Placental pericyte (primary cell): ENCODE measurements at places on chromosomes 12 and 14. TPM values are rescaled to one million over a fixed set of nuclear protein-coding genes. Genes with fewer than 3 reads are reported as not detected.

MFAP5 gene
- total RNA-seq, result under 0.01 and 0.86 TPM in 2 replicates

TAS2R20 gene
- total RNA-seq, result 3.3 and 6.4 TPM in 2 replicates

MYO1H gene
- total RNA-seq, result not detected in 2 replicates

MSRB3 gene
- total RNA-seq, result 28.9 and 75.3 TPM in 2 replicates

CALCOCO1 gene
- 68.7 and 172 TPM in 2 replicates for total RNA-seq

TSHR gene
- total RNA-seq, result not detected in 2 replicates

NOVA1 gene
- total RNA-seq, result under 0.01 and 0.43 TPM in 2 replicates

CARMIL3 gene
- under 0.01 TPM in 1 of 2 replicates, not detected in the other for total RNA-seq

PIWIL1 gene
- not detected in 2 replicates for total RNA-seq

OR6S1 gene
- not detected in 2 replicates for total RNA-seq

TMTC1 gene
- total RNA-seq, result 19.6 and 26.7 TPM in 2 replicates

PRICKLE1 gene
- total RNA-seq, result 1.8 and 2.3 TPM in 2 replicates

DIO2 gene
- 0.22 and 29.6 TPM in 2 replicates for total RNA-seq

TCL1B gene
- total RNA-seq, result not detected in 2 replicates

KRT85 gene
- total RNA-seq, result not detected in 2 replicates

RNASE4 gene
- total RNA-seq, result 2.9 and 7.0 TPM in 2 replicates

CDCA3 gene
- total RNA-seq, result 0.66 and 43.2 TPM in 2 replicates

SPTSSA gene
- total RNA-seq, result 8.3 and 13.9 TPM in 2 replicates

DTX1 gene
- under 0.01 TPM in 1 of 2 replicates, not detected in the other for total RNA-seq

TRHDE gene
- total RNA-seq, result 0.66 and 6.3 TPM in 2 replicates

CHGA gene
- not detected in 2 replicates for total RNA-seq

SLCO1B3 gene
- total RNA-seq, result not detected in 2 replicates

PRH2 gene
- 0.29 TPM in 1 of 2 replicates, not detected in the other for total RNA-seq

SLC6A12 gene
- total RNA-seq, result under 0.01 TPM in 2 replicates

TAS2R19 gene
- total RNA-seq, result 4.9 and 8.5 TPM in 2 replicates

PHETA1 gene
- total RNA-seq, result 5.9 and 12.2 TPM in 2 replicates

PMEL gene
- total RNA-seq, result 0.72 and 0.88 TPM in 2 replicates

GAPDH gene
- total RNA-seq, result 8,063 and 8,320 TPM in 2 replicates

GNB3 gene
- 2.0 and 6.2 TPM in 2 replicates for total RNA-seq

AMIGO2 gene
- total RNA-seq, result 62.4 and 77.7 TPM in 2 replicates

CLEC6A gene
- total RNA-seq, result not detected in 2 replicates

RNASE7 gene
- total RNA-seq, result not detected in 2 replicates

ZDHHC22 gene
- total RNA-seq, result under 0.01 TPM in 1 of 2 replicates, not detected in the other

KRT2 gene
- total RNA-seq, result not detected in 2 replicates

HOXC4 gene
- total RNA-seq, result 1.1 and 2.0 TPM in 2 replicates

DTX3 gene
- total RNA-seq, result 21.2 and 22.5 TPM in 2 replicates

MAPK1IP1L gene
- total RNA-seq, result 28.7 and 69.9 TPM in 2 replicates

CACNB3 gene
- total RNA-seq, result 12.0 and 33.1 TPM in 2 replicates

BDKRB2 gene
- total RNA-seq, result 56.5 and 85.5 TPM in 2 replicates
